Uterus (tissue), 4 donors: ENCODE measurements at places on chromosomes 4 and X. TPM values are rescaled to one million over a fixed set of nuclear protein-coding genes. Genes with fewer than 3 reads are reported as not detected.

GRCh38 chrX:40153345-40154249 is 55.8 kb upstream of the BCOR start:
- DNase-seq: peak; percentile 58

GRCh38 chr4:126958482-126958881 is 674.3 kb upstream of the INTU start:
- no peak for DNase-seq

- no peak for DNase-seq
Measured at GRCh38 chr4:146834263-146835034, 111.2 kb downstream of the TTC29 start.

The STAG2 gene
- total RNA-seq: 104 TPM
